ENCODE measurements at places on chromosomes 5 and 9.

GRCh38 chr5:22391956-22392355, 461.2 kb downstream of the CDH12 start:
- DNase-seq, result no peak

- no peak for DNase-seq
Measured at GRCh38 chr9:17025281-17025680, 109.6 kb upstream of the CNTLN start.

DNA sequence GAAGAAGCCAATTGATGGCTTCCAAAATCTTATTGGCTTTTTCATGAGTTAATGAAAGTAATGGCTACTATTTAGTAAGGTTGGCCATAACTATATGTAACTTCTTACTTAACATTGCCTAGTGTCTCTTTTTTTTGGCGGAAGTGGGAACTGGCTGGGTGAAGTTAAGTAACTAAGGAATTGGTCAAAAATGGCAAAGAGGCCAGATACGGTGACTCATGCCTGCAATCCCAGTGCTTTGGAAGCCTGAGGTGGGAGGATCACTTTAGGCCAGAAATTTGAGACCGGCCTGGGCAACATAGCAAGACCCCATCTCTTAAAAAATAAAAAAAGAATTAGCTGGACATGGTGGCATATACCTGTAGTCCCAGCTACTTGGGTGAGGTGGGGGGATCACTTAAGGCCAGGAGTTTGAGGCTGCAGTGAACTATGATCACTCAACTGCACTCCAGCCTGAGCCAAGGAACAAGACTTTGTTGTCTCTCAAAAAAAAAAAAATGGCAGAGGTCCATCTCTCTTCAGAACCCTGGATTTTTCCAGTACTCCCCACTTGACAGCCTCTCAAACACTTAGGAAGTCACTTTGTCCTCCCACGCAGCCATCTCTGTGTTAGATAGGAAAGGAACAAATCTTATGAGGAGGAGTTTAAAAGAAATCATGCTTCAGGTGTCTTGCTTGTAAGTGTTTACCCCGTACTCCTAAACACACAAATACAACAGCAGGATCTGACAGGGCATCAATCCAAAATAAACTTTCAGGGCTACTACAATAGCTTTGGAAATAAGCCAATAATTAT, 75.7 kb downstream of the TEK start:
- peak; percentile 57 for DNase-seq

DNA sequence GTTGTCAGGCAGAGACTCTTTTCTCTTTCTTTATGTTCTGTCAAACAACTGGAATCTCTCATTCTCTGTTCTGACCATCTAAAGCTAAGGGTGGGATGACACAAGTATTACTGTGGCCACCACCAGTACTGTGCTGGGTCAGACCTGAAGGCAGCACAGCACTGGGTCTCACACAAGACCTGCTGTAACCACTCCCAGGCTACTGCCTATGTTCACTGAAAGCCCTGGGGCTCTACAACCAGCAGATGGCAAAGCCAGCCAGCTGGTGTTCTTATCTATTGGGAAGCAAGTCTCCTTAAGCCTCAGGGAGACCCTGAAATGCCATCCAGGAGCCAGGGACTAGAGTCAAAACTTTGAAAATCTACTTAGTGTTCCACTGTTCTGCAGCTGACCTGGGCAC, 189.5 kb downstream of the SLCO4C1 start:
- no peak for DNase-seq

GRCh38 chr5:170614065-170614490, 110.3 kb downstream of the KCNIP1 start:
- DNase-seq, result no peak

GRCh38 chr5:25451294-25451693, 806.5 kb upstream of the CDH10 start:
- DNase-seq, result no peak

DNA sequence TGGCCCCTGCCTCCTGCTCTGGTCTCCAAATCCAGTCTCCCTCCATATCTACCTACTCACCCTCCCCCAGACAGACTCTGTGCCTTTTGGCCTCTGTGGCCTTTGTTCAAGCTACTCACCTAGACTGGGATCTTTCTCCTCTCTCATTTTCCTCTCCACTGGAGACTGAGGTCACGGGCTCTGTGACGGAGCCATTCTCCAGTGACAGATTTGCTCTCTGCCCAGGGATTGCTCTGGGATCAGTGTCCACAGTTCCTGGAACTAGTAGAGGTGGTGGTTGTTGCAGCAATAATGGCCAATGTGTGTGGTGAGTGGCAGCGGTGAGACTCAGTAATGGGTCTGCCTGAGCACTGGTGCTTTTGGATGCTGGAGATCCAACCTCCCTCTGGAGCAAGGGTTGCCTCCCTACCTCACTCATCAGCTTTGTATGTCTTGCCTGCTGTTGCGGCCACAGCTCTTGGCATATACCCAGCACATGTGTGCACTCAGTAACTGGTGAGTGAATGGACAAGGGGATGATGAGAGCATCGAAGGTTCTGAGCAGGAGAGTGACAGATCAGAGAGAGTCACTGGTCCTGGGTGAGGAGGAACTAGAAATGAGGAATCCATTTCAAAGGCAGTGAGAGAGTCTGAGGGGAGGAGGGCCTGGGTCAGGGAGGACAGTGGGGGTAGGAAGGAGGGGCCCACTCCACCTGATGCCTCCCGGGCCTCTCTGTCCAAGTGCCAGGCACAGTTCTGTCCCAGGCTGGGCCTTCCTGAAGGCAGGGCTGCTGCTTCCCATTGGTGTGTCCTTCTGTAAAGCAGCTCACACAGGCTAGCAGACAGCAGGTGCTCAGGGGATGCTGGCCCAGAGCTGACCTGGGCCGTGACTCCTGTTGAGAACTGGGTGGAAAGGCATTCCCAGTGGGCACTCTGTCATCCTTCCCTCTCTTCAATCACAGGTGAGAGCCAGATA, 96.5 kb upstream of the PITX1 start:
- DNase-seq, result no peak

Measured in cardiac fibroblast (primary cell).